ENCODE measurements at places on chromosomes 3 and 15.

DNA sequence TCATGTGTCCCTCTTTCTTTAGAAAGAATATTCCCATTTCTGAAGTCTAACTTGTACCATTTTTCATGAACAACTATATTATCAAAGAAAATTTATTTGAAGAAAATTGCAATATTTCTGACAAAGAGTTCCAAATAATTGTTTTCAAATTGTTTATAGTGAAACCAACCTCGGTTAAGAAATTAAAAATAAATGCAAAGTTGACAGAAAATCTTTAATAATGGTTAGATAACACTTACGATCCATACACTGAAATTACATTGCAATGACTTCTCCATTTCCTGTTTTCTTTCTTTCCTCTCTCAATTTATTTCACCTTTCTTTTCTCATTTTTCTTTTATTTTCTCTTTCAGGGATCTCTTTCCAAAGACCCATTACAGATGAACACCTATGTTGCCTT lies 125.1 kb downstream of the STAC start:
- DNase-seq = no peak

DNA sequence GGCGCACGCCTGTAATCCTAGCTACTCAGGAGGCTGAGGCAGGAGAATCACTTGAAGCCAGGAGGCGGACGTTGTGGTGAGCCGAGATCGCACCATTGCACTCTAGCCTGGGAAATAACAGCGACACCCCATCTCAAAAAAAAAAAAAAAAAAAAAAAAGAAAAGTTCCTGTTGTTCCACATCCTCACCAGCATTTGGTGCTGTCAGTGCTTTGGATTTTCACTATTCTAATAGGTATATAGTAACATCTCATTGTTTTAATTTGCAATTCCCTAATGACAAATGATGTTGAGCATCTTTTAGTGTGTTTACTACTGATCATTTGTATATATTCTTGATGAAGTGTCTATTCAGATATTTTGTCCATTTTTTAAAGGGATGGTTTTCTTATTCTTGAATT lies 24.6 kb downstream of the UBR1 start:
- DNase-seq = no peak

GRCh38 chr3:182904164-182904563 lies 76.2 kb downstream of the DCUN1D1 start:
- no peak for DNase-seq

GRCh38 chr15:56128081-56128480 lies 115.6 kb downstream of the RFX7 start:
- no peak for DNase-seq

DNA sequence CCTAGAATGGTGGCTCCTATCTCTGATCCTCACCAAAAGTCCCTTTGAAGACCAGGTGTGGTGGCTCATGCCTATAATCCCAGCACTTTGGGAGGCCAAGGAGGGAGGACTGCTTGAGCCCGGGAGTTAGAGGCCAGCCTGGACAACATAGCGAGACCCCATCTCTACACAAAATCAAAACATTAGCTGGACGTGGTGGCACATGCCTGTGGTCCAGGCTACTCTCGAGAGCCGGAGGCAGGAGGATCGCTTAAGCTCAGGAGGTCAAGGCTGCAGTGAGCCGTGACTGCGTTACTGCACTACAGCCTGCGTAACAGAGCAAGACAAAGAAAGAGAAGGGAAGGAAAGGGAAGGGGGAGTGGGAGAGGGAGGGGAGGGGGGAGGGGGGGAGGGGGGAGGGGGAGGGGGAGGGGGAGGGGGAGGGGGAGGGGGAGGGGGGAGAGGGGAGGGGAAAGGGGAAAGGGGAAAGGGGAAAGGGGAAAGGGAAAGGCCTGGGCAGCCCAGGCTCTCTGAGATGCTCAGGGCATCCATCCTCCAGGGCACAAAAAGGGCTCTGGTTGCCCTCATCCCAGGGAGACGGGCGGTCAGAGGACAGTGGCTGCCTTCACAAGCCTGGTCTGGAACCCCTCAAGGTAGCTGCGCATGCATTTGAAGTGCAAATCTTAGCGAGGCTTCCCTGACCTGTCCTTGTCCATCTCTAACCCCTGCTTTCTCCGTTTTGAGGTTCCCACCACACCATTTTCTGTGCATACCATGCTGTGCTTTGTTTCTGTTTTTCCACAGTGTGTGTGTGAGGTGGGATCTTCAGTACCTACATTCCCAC lies 76.1 kb downstream of the LDHAL6B start:
- DNase-seq = no peak

DNA sequence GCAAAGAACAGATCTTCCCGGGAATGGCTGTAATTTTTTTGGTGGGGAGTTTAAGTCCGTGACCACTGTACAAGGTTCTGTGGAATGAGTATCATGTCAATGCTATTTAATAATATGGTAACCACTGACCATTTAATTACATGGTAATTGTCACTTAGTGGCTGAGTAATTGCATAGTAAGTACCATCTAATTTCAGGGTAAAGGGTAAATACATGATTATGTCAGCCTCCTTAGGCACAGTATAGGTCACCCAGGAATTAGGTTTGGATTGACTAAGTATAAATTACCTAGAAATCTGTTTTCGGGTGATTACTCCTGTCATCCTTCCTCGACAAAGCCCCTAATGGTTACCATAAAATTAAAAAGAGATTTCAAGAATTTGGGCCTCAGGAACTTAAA lies 120.1 kb upstream of the AGBL1 start:
- DNase-seq = no peak

- DNase-seq = no peak
Measured at GRCh38 chr3:192260116-192261010, 467.0 kb downstream of the FGF12 start.

DNA sequence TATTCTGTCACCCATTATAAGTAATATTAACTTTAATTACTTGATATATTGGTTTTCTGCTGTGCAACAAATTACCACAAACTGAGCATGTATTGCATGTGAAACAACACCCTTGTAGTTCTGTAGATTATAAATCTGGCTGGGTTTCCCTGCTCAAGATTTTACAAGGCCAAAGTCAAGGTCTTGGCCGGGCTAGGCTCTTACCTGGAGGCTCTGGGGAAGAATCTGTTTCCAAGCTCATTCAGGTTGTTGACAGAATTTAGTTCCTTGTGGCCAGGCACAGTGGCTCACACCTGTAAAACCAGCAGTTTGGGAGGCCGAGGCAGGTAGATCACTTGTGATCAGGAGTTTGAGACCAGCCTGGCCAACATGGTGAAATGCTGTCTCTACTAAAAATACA lies 16.3 kb downstream of the TIMMDC1 start:
- DNase-seq = no peak

GRCh38 chr15:42137461-42138261 lies 18.8 kb downstream of the PLA2G4F start:
- DNase-seq = peak; percentile 57

DNA sequence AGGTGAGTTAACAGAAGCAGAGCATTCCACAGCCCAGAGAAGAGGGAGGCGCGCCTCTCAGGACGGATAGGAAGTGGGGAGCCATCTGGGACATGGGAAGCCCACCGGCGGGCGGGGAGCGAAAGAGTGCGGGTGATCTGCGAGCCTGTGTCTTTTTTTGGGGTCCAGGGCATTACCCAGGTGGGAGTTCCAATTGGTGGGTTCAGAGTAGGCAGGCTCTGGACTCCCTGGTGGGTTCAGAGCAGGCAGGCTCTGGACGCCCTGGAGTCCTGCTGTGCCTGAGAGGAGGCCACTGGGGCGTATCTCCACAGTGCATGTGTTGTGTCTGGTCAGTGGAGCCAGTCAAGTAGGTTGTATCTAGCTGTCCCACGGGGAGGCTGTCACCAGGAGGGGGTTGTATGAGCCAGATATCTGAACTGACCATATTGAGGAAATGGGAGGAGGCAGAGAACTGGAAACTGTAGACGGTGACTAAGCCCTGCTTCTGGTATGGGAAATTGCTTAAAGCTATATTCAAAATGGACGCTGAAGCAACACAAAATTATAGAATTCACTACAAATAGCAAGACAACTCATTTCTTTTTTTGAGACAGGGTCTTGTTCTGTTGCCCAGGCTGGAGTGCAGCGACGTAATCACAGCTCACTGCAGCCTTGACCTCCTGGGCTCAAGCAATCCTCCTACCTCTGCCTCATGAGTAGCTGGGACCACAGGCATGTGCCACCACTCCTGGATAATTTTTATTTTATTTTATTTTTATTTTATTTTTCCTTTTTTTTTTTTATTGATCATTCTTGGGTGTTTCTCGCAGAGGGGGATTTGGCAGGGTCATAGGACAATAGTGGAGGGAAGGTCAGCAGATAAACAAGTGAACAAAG lies 34.5 kb upstream of the CHST2 start:
- DNase-seq = peak; percentile 74

DNA sequence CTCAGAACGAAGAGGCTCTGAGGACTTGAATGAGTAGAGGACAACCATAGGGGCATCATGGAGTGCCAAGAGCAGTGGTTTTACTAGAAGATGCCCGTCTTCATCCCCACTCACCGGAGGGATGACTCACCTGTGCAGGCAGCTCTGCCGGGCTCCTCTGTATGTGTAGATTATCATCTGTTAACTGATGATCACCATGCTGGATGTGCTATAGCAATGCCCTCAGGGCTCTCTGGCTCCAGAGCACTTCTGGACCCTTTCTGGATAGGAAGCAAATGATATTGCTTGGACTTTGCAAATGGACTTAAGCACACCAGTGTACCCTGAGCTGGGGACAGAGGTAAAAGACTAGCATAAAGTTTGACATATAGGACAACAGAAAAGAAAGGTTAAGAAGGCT lies 10.2 kb upstream of the TGFBR2 start:
- no peak for DNase-seq

GRCh38 chr3:128505771-128506170 lies 12.8 kb upstream of the GATA2 start:
- DNase-seq = peak; percentile 24

DNA sequence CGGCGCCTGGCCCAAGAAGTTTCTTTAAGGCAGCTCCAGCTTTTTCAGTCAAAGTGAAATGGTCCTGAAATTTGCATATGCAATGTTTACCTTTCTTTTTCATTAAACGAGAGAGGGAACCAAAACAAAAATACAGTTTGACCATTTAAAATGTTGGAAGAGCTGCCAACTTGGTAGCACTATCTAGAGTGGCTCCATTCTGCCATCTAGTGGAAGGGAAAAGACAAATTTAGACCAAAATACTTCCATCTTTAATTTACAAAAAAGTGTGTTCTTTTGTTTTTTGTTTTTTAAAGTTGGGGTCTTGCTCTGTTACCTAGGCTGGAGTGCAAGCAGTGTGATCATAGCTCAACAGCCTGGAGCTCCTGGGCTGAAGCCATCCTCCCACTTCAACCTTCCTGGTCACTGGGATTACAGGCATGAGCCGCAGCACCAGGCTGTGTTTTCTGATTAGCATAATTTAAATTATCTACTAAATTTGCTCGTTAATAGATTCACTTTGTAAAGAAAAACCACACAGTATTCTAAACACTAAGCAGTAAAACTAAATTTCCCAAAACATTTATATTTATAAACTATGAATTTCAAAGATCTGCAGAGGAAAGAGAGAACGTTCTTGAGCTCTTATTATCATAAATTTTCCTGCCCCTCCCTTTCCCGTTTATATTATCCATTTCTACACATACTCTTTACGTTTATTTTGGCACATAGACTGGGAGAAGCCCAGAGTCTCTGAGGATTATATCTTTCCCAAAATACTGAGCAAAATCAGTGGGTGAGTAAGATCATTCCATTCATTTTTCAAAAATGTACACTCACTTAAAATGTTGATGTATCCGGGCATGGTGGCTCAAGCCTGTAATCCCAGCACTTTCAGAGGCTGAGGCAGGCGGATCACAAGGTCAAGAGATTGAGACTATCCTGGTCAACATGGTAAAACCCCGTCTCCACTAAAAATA lies 15.4 kb upstream of the RFC4 start:
- peak; percentile 75 for DNase-seq

GRCh38 chr3:152146461-152146860 lies 122.3 kb upstream of the MBNL1 start:
- no peak for DNase-seq

DNA sequence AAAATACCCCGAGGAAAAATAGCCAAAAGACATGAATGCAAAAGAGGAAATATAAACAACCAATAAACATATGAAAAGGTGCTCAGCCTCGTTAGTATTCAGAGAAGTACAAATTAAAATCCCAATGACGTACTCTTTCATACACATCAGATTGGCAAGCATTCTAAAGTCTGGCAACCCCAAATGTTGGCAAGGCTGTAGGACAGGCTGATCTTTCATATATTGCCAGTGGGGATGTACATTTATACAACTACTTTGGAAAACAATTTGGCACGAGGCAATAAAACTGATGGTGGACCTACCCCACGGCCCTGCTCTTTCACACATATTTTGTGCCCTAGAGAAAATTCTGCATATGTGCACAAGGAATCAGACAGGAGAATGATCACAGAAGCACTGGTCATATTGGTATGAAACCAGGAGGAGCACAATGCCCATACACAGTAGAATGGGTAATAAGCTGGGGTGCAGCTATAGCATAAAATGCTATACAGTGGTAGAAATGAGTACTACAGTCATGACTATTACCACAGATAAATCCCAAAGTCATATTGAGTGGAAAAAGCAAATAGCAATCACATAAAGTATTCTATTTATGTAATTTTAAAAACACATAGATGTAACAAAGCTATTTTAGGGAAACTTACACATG lies 176.0 kb upstream of the SLC24A5 start:
- DNase-seq = no peak

- peak; percentile 68 for DNase-seq
Measured at GRCh38 chr3:32508711-32509110, 6.1 kb upstream of the CMTM6 start.

GRCh38 chr15:90891346-90891949 lies 7.1 kb downstream of the FES start:
- no peak for DNase-seq

DNA sequence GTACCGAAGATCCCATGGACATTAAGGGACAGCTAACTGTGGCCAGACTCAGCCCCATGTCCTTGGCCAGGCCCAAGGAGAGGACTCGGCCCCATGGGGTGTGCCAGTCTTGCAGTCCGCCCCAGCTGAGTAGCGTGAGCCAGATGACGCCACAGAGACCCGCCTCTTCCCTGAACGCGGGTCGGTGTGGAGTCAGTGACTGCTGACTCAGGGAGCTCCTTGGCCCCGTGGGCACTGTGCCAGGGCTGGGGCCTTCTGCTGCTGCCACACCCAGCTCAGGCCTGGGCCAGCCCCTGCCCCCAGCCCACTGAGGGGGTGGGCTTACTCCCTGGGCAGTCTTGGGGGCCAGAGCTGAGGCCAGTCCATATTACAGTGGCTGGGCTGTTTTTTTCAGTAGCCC lies 52.8 kb downstream of the PLXNA1 start:
- peak; percentile 97 for DNase-seq

DNA sequence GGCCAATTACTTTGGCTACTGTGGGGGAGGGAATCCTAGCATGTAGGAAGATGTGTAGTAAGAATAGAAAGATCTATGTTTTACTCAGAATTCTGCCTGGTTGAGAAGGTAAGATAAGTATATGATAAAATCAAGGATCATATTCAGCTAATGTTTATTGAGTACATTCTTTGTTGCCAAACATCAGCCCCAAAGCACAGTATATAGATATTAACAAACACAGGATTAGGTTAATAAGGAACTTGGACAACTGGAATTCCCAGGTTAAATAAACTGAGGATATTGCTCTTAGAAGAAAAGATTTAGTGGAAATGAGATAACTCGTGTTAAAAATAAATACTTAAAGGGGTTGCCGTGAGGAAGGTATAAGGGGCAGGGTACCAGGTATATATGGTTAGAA lies 129.6 kb downstream of the FILIP1L start:
- DNase-seq = no peak

All from fibroblast of mammary gland (primary cell).